ENCODE measurements at places on chromosomes 1 and 21.

DNA sequence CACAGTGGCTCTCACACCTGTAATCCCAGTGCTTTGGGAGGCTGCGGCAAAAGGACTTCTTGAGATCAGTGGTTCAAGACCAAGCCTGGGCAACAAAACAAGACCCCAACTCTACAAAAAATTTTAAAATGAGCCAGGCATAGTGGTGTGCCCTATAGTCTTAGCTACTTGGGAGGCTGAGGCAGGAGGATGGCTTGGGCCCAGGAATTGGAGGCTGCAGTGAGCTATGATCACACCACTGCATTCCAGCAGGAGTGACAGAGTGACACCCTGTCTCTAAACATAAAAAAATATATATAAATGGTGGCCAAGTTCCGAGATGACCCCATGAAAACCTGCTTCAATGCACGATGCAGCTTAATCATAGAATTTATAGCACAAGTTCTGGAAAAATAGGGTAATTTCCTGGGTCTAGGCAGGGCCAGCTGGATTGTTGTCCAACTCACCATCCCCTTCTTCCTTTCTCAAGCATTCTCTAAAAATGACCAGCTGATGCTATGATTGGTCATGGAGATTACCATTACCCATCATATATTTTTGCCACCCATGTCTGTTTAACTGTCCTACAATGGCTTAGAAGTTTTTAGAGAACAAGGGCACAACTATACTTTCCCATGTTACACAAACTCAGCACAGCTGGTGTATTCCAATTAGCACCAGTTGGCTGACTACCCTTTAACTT, 5.3 kb upstream of the GNPAT start:
- DNase-seq = no peak

DNA sequence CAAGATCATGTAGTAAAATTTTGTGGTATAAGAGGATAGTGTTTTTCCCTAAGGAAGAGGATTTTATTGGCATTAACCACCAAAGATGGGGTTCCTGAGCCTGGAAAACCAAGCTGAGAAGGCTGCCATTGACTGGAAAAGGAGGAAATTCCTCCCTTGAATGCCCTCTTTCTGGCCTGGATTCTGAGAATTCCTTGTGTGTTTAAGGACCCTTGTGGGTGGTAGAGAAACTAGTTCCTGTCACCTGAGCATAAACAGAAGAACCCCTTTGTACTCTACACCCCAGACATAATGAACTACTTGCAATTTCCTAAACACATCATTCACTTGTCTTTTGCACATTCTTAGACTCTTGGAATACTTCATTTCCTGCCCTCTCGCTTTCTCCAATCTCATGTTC, 33.1 kb upstream of the CEP350 start:
- no peak for DNase-seq

DNA sequence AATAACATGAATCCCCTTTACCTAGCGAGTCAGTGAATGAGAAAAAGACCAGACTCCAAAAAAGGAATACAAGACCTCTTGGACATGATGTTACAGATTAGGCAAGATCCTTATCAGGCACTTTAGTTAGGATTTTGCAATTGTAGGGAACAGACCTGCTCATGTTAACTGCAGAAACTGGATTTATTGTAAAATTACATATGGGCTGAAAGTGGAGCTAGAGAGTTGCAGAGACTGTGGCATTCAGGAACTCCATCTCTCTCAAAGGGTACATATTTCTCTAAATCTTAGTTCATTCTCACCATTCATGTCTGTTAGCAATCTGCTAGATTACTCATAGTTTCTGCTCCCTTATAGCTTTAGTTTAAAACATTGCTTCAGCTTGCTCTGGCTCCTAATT, 142.2 kb downstream of the PAPPA2 start:
- no peak for DNase-seq

DNA sequence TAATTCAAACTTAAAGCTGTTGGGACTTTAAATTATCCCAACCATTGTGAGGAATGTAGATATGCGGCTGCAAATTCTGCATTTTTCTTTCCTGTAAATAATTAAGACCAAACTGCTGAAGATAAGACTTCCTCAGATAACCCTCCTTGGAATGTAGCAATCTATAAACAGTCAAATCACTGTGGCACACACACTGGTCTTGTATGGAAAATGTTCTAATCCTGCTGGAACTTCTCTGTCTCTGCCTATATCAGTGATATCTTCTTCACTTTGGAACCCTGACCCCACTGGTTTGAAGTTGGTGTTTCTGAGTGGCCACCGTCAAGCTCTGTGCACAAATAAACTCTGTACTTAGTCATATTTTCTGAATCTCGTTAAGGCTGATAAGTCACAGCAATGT, 32.9 kb downstream of the HSF2BP start:
- DNase-seq = no peak

- DNase-seq = no peak
Observed at GRCh38 chr1:230768903-230769570, 21.8 kb downstream of the CAPN9 start.

DNA sequence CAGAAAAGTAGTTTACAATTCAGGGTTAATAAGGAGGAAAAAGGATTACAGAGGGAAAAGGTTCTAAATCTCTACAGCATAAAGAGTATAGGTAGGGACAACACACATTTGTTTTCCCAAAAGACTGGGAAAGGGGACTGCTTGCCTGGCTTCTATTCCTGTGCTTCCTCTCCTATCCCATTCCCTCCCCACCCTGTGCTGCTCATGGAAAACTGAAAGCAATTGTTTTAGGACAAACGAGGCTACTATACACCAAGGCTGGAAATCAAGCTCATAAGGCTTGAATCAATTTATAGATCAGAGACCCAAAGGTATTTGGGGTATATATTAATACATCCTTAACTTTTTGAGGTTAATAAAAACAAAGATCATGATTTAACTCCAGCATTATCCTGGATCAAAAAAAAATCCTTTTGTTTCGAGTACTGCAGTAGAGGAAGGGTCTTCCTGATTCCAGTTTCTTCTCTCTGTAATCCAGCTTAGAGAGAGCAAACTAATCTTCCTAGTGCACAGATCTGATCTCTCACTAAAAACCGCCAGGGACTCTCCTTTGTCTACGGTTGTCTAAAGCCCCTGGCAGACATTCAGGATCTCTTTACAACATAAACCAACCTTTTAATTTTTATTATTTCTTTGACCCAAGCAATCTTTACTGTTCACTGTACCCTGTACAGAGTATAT, 37.4 kb upstream of the A3GALT2 start:
- no peak for DNase-seq

- no peak for DNase-seq
Observed at GRCh38 chr1:238779716-238780115, 606.7 kb upstream of the CHRM3 start.

- DNase-seq = no peak
Observed at GRCh38 chr1:92511541-92511940, 24.8 kb upstream of the GFI1 start.

Measured in left forelimb (tissue), 1 donor.